ENCODE measurements at places on chromosomes 6 and 20. TPM values are rescaled to one million over a fixed set of nuclear protein-coding genes. Genes with fewer than 3 reads are reported as not detected.

The TNF gene
- total RNA-seq = not detected

The KIF25 gene
- not detected for total RNA-seq

DNA sequence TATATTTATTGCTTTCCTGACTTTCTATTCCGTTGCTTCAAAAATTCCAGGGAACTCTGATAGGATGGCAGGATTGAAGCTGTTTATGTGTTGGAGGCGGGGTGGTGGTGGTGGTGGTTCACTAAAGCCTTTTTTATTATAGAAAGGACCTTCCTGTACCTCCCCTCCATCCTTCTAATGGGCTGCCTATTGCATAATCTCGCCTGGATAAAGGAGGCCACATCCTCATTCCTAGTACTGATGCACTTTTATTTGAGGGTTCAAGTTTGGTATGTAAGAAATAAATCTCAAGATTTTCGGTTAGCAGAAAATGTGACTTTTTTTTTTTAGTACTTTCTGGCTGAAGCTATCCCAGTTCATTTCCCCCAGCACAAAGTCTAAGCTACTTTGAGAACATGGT, 18.7 kb upstream of the CTAGE9 start:
- no peak for DNase-seq

DNA sequence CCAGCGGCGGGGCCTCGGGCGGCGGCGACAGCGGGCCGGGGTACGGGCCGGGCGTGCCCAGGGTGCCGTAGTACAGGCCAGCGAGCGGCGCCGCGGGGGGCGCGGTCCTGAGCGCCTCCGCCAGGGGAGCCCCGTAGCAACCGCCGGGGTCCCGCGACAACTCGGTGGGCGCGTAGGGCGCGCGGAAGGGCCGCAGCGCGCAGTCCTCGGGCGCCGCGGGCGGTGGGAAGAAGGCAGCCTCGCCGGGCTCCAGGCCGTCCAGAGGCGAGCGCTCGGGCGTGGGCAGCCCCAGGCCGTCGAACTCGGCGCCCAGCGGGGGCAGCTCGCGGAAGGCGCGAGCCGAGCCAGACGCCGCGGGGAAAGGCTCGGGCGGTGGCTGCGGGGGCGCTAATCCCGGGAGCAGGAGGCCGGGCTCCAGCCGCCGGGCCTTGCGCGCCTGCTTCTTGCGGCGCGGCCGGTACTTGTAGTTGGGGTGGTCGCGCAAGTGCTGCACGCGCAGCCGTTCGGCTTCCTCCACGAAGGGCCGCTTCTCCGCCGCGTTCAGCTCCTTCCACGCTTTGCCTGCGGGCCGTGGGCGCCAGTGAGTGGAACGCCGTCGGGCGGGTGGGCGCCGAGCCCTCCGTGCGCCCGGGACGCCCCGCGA, 916 bp downstream of the SOX18 start:
- DNase-seq = no peak

DNA sequence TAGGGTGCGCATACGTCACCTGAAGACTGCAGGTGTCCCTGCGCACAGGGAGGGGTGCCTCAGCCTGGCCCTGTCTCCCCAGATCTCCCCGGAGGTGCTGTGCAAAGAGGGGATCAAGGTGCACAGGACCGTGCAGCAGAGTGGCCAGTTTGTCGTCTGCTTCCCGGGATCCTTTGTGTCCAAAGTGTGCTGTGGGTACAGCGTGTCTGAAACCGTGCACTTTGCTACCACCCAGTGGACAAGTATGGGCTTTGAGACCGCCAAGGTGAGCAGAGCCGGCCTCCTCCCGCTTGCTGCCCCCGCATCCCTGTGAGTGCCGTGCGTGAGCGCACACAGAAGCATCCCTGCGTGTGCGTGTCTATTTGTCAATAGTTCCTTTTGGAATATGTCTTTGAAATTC, 150.7 kb downstream of the DTNBP1 start:
- peak; percentile 49 for DNase-seq

DNA sequence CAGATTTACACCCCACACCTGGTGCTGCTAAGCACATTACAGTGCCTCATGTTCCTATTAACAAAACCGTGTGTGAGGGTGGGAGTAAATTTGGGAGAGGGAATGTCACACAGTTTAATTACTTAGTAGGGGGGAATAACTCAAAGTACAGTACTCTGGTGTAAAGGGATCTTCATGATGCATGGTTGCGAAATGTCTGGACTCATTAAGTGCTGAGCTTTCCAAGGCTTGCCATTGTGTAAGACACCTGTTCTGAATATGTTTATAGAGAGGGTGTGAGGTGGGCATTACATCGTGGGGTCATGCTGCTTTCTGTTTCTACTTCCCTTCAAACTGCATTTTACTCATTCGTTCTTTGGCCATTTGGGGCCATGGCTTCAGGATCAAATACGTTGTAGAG, 181.2 kb downstream of the ADGRG6 start:
- no peak for DNase-seq

DNA sequence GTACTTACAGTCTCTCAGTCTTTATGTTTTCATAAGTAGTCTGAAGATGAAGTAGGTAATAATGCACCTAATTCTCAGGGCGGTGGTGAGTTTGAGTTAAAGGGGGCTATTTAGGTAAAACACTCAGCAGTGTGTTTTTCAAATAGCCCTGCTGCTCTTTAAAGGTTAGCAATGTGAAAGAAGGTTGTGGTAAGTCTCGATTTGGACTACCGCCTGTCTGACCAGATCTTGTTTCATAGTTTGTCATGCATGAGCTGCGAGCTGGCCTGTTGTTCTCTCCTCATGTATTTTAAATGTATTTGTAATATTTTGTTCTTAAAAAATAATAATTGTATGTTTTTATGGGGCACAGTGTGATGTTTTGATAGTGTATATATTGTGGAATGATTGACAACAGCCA, 340.2 kb downstream of the DHX35 start:
- no peak for DNase-seq

DNA sequence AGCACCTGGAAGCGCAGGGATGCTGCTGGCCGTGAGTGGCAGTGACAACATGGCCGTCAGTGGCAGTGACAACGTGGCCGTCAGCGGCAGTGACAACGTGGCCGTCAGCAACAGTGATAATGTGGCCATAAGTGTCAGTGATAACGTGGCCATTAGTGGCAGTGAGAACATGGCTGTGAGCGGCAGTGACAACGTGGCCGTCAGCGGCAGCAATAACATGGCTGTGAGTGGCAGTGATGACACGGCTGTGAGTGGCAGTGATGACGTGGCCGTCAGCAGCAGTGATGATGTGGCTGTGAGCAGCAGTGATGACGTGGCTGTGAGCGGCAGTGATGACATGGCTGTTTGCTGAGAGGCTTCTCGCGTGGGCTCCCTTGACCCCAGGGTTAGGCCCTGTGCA, 169.8 kb downstream of the ERMARD start:
- no peak for DNase-seq
